ENCODE measurements at places on chromosomes 12 and 14. TPM values are rescaled to one million over a fixed set of nuclear protein-coding genes. Genes with fewer than 3 reads are reported as not detected.

GRCh38 chr14:21268617-21269251, 508 bp downstream of the HNRNPC start:
- no peak for DNase-seq

- no peak for DNase-seq
These were observed 95.8 kb downstream of the LGMN start for GRCh38 chr14:92652413-92653151.

HRK gene
- 0.20 TPM for total RNA-seq

DNA sequence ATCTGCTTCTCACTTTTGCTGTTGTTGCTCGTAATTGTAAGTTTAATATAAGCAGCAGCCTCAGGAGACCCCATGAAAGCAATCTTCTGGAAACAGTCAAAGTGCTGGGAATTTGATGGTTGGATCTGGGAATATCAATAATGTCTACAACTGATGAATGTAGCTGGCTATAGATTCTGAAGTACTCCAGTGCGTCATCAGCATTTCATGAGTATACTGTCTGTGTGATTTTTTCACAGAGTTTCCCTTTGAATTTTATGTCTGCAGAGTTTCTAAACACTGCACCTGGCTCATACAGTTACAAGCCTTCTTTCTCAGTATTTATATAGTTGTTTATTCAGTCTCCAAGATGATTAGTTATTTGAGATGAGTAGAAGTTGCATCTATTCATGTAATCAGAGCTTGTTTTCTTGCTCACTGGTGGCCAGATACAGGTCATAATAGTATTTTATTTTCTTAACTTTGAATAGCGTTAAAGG, 222.3 kb downstream of the RAD51B start:
- no peak for DNase-seq

- no peak for DNase-seq
These were observed 63.2 kb upstream of the INSM2 start for GRCh38 chr14:35470755-35471154.

DNA sequence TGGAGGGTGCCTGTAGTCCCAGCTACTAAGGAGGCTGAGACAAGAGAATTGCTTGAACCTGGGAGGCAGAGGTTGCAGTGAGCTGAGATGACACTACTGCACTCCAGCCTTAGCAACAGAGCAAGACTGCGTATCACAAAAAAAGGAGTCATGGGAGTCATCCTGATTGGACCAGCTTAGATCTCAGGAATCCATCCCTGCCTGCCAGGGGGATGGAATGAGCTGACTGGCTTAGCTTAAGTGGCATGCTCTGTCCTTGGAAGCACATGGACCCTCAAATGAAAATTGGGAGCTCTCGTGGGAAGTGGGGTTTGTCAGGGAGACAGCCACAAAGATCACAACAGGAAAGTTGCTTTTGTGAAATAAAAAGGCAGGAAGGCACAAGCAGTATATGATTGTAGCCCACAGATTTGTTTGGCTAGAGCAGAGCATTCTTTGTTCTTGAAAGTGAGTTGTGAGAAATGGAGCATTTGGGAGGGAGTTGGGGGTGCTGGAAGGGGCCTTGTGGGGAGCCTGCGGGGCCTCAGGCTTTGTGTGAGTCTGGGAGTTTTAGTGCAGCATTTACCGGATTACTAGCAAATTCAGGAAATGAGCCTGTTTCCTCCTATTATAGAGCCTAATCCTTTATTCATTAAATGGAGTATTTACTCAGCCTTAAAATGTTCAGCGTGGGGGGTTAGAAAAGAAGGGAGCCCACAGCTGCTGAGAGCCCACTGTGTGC, 30.7 kb downstream of the DGLUCY start:
- peak; percentile 9 for DNase-seq

DNA sequence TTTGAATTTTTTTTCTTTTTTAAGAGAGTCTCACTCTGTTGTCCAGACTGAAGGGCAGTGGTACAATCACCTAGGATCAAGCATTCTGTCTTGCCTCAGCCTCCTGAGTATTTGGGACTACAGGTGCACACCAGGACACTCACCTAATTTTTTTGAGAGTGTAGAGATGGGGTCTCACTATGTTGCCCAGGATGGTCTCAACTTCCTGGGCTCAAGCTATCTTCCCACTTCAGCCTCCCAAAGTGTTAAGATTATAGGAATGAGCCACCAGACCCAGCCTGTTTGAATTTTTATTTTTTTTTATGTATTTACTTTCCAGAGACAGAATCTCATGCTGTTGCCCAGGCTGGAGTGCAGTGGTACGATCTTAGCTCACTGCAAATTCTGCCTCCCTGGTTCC, 11.3 kb downstream of the BAZ1A start:
- no peak for DNase-seq

GRCh38 chr12:46556819-46557524, 184.4 kb upstream of the SLC38A2 start:
- no peak for DNase-seq

SIX6 gene
- not detected for total RNA-seq

DNA sequence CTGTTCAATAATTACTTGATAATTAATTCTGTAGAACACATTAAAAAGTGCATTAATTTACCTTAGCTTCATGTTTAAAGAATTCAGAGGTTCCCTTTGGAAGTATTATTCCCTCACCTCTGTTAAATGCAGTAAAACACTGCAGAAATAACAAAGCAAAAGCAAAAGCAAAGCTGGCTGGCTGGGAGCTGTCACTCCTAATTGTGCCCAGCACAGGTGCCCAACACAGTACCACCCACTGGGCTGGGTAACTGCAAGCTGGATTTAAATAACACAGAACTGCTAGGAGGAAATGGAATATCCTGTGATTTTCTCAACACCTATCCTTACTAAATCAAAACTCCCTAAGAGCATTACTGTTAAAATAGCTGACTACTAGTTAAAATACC, 72.6 kb downstream of the SLC2A13 start:
- DNase-seq: no peak

GRCh38 chr14:92675421-92675820, 73.0 kb downstream of the LGMN start:
- no peak for DNase-seq

- no peak for DNase-seq
These were observed 128.7 kb upstream of the GARIN2 start for GRCh38 chr14:67060546-67060945.

CLEC4D gene
- total RNA-seq: not detected

DNA sequence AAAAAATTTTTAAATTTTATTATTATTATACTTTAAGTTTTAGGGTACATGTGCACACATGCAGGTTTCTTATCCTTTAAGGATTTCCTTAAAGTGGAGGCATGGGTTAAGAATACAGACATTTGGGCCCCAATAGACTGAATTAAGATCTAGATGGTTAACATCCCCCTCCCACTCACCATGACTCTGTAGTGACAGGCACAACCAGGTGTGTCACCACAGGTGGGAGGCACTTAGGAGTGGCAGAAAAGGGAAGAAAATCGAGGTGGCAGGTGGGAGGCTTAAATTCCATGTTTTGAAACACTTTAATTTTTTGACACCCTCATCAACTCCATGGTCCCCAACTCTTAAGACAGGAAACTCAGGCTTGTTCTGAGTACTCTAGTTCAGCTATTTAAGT, 37.6 kb upstream of the GRIP1 start:
- DNase-seq: no peak

DNA sequence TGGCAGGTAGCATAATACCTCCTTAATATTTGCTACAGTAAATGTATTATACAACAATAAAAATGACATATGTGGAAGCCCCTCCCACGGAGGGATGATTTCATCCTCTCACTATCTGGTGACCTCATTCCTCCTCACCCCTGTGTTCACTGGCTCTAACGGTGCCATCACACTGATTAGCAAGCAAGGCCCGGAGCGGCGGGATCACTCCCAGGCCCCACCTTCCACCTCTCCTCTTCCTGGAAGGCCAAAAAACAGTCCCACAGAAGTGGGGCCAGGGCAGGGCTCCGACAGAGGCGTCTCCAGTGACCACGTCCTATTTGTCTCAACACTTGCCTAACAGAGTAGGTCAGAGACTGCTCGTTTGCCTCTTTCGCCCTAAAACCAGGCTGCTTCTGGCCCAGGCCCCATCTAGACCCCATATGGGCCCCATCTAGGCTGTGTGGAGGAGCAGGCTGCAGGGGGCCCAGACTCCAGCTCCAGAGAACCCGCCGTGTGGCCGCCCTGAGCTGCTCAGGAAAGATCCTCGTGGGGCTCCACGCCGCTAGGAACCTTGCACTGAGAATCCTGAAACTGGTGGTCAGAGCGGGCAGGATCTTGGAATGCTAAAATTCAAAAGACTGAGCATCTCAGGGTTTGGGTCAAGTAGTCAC, 3.7 kb downstream of the SELPLG start:
- no peak for DNase-seq

PLBD2 gene
- total RNA-seq: 34.4 TPM

Measured in left ventricle myocardium superior (tissue), 1 donor.